GM23248 (cell line): ENCODE measurements at places on chromosomes 12 and 14.

- peak; percentile 66 for DNase-seq
Measured at GRCh38 chr14:100982762-100983161, 79.2 kb upstream of the RTL1 start.

DNA sequence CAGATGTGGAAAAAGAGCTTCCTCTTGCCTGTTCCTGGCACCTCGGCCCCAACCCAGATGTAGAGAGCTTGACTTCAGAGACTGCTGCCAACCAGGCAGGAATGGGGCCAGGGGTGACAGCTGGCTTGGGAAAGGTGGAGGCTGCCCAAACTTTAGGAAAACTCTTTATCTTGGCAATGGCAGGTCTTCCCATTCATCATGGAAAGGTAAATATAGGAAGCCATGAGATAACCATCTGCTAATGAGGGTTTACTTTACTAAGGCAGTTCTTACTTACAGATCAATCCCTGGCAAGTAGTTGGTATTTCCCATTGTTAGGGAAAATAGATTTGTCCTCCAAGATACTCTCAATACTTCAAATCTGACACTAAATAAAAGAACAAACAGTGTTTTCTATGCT is 143.1 kb upstream of the NUDT4 start:
- no peak for DNase-seq

DNA sequence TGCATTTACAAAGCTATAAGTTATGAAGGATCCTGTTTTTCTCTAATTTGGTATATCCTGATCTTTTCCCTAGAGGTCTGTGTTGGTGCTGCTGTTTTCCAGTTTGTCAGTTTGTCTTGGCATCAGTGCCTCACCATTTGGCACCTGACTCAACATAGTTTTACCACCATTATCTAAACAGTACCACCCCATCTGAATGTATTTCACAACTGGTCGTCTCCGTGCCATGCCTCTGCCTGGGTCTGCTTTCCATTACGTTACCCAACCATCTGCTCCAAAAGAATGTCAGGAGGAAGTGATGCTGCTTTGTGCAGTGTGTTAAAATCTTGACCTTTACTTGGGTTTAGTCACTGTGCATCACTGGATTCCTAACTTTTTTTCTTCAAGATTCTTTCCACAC is 129.3 kb upstream of the RASSF8 start:
- peak; percentile 98 for DNase-seq

GRCh38 chr12:8891976-8892375 is 22.3 kb upstream of the PHC1 start:
- DNase-seq = no peak

DNA sequence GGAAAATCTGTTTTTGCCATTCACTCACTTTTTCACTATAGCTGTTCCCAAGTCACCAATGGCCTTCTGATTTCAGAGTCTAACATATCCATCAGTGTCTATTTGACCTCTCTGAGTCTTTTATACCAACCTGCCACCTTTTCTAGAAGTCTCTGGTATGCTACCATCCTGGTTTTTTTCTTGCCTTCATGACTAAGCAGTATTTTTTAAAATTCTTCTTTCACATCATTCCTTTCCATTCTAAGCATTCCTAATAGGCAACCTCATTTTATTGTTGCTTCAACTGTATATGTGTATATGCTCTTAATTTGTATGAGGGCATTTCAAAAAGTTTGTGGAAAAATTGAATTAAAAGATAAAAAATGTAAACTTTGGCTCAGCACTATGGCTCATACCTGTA is 5.0 kb downstream of the IRAK4 start:
- peak; percentile 28 for DNase-seq

- no peak for DNase-seq
Measured at GRCh38 chr14:36281309-36281708, 39.1 kb downstream of the MBIP start.

GRCh38 chr12:7403466-7403865 is 40.5 kb downstream of the CD163L1 start:
- DNase-seq = peak; percentile 1

GRCh38 chr12:85568395-85569103 is 267.7 kb downstream of the RASSF9 start:
- no peak for DNase-seq

DNA sequence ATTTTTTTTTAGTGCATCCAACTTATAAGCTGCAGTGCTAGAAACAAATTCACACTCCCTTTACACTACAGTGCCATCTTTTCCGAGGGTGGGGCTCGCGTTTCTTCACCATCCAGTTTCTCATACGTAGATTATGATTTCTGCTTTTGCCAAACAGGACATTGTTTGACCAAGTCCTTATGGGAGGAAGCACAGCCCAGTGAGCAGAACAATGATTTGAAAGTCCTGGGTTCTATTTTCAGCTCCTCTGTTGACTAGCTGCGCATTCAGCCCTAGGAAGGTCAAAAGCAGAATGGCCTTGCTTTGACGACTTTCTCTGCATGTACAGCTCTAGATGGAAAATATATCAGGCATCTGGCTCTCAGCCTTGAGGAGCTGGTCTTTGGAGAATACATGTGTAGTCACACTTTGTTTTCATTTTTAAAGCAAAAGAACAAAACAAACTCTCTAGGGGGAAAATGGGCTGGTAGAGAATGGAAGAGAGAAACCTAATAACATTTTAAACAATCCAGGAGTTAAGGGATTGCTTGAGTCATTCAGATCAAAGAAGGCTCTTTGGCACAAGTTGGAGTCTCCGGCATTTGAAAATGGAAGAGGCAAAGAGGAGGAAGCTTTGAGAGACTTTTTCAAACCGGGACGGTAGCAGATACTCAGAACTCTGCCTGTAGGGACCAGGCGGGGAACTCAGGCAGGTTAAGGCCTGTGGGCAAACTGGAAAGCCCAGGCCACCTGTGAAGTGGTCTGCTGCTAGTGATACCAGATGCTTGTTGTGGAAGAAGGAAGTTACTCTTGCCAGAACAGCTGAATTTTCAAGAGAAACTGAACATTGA is 257.3 kb upstream of the PLEKHG7 start:
- DNase-seq = no peak

- peak; percentile 60 for DNase-seq
Measured at GRCh38 chr12:49346659-49347310, at the start of gene DNAJC22. DNAJC22 (plus strand) TSS chr12:49346888; CDS start chr12:49348873, 1,985 bp downstream.

GRCh38 chr14:65864984-65865383 is 452.5 kb downstream of the FUT8 start:
- no peak for DNase-seq

- DNase-seq = peak; percentile 62
Measured at GRCh38 chr12:49358483-49359141, 8.7 kb upstream of the SPATS2 start.

GRCh38 chr14:51205486-51205885 is 34.6 kb upstream of the TMX1 start:
- DNase-seq = no peak

- peak; percentile 18 for DNase-seq
Measured at GRCh38 chr12:54588110-54588889, at the start of gene PPP1R1A. PPP1R1A (minus strand) TSS chr12:54588659; CDS start chr12:54588488, 171 bp downstream.

GRCh38 chr12:50786498-50787231 is 22.8 kb downstream of the ATF1 start:
- peak; percentile 94 for DNase-seq

DNA sequence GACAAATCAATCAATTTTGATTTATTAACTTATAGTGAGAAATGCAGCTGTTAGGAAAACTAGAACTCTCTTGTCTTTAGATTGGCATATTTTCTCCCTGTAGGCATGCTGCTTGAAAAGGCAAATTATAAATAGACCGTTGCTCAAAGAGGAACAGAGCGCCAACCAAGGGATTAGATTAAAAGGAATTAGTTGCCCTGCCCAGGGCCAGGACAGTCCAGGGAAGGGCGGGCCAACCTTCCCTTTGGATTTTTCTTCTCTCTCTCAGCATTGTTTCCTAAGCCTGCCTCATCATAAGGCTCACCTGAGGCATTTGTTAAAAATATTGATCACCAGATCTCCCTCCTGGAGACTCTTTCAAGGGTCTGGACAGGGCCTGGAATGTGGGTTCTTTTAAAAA is 8.6 kb downstream of the CIPC start:
- no peak for DNase-seq

DNA sequence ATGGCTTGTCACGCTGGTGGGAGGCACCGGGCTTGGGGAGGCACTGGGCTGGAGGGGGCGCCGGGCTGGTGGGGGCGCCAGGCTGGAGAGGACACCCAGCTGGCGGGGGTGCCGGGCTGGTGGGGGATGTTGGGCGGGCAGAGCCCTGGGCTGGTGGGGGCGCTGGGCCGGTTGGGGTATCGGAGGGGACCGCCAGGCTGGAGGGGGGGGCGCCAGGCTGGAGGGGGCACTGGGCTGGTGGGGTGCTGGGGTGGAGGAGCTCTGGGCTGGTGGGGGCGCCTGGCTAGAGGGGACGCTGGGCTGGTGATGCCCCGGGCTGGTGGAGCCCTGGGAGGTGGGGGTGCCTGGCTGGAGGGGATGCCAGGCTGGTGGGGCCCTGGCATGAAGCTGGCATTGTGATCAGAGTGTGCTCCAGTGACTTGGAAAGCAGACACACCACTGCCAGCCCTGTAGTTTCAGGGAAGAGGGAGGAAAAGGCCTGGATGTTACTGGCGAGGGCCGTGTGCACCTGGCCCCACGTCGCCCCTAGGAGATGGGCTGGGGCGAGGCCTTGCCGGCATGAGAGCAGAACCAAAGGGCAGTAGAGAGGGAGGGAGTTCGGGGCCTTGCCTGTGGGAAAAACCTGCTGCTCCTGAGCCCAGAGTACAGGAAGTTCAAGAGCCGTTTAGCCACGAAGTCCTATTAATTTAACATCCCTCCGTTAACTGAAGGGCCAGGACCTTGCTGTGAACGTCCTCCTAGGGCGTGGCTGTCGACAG is 13.1 kb downstream of the TEDC1 start:
- no peak for DNase-seq

DNA sequence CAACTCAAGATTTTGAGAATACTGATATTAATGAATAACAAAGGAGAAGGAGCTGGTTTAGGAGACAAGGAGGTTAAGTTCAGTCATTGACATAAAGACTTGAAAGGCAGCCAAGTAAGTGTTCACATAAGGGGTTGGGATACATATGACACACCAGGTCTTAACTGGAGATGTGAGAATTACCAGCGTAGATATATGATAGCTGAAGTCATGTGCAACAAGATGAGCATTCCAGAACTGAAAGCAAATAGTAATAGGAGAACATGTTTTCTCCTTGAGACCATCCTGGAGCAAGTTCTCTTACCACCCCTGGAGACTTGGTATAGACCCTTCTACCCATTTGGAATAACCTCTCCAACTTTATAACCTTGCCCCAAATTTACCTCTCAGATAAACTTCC is 43.3 kb upstream of the NPFF start:
- DNase-seq = peak; percentile 29
